Stimulated activated naive B cell treated with anti-CD40 and anti-IgM and Interleukin-4, amounts not matched to agents 10 μg/mL and 1 μg/mL and 100 μg/mL, for 72 hours (primary cell): ENCODE measurements at places on chromosomes 12 and 14.

- no peak for DNase-seq
These were observed 78.6 kb downstream of the CCDC59 start for GRCh38 chr12:82279536-82280058.

DNA sequence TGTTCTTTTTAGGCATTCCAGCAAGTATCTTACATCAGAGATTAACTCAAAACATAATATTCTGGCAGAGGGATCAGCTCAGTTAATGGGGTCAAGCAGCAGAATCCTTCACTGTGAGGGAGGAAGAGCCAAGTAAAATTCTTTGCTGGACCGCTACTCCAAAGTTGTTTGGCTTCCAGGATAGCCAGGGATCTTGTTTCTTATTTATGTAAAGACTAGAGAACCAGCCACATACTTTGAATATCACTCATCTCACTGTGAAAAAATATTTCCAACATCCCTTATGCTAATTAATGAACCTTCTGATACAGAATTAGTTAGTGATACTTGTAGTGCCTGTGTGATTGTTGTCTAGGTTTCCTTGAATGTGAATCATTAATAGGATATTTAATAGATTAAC lies 94.2 kb downstream of the PLEKHA5 start:
- DNase-seq: no peak

DNA sequence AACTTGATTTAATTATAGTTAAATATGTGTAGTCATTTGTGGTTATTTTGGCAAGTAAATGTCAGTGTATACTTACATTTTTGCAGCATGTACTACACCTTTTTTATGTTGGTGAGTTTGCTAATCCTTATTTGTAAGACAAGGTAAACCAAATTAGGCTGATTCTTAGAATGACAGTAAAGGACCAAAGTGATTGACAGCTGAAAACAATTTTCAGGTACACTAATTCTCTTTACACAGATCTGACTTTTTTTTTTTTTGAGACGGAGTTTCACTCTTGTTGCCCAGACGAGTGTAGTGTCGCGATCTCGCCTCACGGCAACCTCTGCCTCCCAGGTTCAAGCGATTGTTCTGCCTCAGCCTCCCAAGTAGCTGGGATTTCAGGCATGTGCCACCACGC lies 8.4 kb downstream of the SLC25A3 start:
- no peak for DNase-seq

DNA sequence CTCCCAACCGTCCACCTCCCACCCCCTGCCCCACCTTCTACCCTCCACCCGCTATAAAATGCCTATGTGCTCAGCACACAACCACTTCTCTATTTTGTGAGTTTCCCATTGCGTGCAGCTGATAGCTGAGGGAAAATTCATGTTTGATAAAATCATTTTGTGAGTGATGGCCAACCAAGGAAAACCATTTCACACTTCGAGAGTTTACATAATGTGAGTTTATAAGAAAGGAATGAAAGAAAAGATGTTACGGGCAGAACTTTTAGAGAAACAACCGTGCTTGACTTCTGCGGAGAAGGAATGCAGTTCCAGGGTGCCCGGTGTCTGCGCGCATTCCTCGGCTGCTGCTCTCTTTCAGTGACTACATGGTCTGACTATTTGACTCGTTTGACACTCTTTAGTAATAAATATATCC lies 140.9 kb downstream of the EFCAB11 start:
- no peak for DNase-seq

GRCh38 chr12:104457746-104458693 lies 1.3 kb downstream of the CHST11 start:
- DNase-seq: peak; percentile 40

- no peak for DNase-seq
These were observed 2.9 kb downstream of the BCL11B start for GRCh38 chr14:99268810-99269707.

GRCh38 chr12:68800294-68800693 lies 7.7 kb upstream of the MDM2 start:
- no peak for DNase-seq

DNA sequence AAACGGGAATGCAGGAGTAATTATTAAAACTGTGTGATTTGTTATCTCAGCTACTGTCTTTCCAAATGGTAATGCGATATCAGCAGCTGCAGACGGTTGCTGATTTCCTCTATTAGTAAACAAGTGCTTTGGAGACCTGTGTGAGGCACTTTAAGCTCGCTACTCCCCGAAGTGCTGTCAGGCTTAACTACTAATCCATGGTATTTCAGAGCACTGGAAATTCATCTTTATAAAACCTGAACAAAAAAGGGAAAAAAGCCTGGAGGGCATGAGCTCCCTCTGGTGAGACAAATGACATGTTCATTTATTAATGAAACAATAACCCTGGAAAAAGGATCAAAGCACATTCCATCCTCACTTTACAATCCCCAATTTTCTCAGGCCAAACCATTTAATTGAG lies 143.6 kb upstream of the OTX2 start:
- DNase-seq: no peak
